ENCODE measurements at places on chromosomes 1 and 21. TPM values are rescaled to one million over a fixed set of nuclear protein-coding genes. Genes with fewer than 3 reads are reported as not detected.

The CGN gene
- 0.28 TPM for total RNA-seq

The FCRLB gene
- total RNA-seq, result 0.24 TPM

The CYP4A11 gene
- not detected for total RNA-seq

The GBP5 gene
- total RNA-seq, result 114 TPM

The IL22RA1 gene
- not detected for total RNA-seq

The ZYG11A gene
- not detected for total RNA-seq

The CBR3 gene
- total RNA-seq, result 1.8 TPM

- DNase-seq, result no peak
Observed at GRCh38 chr1:57122031-57122430, 156.2 kb upstream of the C8B start.

- no peak for DNase-seq
Observed at GRCh38 chr1:43945674-43946235, 995 bp upstream of the IPO13 start.

DNA sequence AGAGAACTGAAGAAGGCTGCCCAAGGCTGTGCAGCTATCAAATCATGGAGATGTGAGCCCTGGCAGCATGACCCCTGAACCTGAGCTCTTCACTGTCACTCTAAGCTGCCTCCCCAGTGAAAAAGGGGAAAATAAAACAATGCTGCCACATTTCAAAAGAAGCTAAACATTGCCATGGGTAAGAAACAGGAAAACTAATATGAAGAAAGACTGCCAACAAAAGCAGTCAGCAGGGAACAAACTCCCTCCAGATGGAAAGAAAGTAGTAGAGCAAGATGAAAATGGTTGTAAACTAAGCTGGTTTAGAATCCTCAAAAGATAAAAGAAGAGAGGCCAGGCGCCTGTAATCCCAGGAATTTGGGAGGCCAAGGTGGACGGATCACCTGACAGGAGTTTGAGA lies 36.2 kb upstream of the CSF1 start:
- DNase-seq, result no peak

GRCh38 chr1:14350197-14350596 lies 248.3 kb upstream of the KAZN start:
- DNase-seq, result no peak

DNA sequence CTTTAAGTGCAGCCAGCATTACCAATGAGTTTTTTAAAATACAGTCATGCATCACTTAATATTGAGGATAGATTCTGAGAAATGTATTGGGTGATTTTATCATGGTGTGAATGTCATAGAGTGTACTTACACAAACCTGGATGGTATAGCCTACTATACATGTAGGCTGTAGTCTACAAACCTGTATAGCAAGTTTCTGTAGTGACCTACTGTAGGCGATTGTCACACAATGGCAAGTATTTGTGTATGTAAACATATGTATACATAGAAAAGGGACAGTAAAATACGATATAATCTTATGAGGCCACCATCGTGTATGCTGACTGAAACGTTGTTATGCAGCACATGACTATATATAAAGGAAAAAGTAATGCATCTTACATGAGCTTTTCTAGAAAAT lies 48.2 kb downstream of the RPE65 start:
- DNase-seq, result no peak

- DNase-seq, result no peak
Observed at GRCh38 chr1:111837393-111837792, 81.7 kb downstream of the DDX20 start.

DNA sequence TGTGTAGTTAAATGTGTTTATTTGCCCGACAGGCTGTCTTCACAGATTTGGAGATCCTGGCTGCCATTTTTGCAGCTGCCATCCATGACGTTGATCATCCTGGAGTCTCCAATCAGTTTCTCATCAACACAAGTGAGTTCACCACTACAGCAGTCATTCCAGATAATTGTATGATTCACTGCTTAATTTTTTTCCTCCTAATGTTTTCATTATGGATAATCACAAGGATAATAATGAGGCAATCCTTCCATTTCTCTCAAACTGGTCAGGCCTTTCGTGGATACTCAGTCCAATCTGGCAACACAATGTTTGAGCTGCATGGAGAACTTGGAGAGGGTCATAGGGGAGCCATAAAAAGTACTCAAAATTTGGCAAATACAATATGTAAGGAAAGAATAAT lies 168.3 kb upstream of the SGIP1 start:
- DNase-seq, result no peak

GRCh38 chr1:12204140-12204539 lies 25.7 kb upstream of the VPS13D start:
- DNase-seq, result peak; percentile 37

- peak; percentile 31 for DNase-seq
Observed at GRCh38 chr1:154497026-154497806, 4.8 kb upstream of the TDRD10 start.

DNA sequence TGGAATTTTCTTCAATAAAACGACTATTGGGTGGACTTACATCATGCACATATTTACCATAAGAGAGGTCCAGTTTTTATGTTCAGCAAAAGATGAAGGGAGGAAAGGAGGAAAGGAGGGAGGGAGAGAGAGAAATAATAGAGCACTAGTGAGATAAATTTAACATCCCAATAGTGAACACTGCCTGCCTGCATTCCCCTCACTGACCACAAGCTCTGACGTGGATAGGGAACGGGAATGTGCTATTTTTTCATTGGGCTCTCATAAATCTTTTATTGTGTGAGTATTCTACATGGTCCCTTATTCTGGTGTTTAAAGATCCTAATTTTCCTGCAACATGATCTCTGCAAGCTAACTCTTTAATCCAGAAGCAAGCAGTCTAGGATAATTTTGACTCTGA lies 82.1 kb downstream of the TTC3 start:
- no peak for DNase-seq

- DNase-seq, result no peak
Observed at GRCh38 chr1:197781968-197782721, 6.9 kb upstream of the DENND1B start.

DNA sequence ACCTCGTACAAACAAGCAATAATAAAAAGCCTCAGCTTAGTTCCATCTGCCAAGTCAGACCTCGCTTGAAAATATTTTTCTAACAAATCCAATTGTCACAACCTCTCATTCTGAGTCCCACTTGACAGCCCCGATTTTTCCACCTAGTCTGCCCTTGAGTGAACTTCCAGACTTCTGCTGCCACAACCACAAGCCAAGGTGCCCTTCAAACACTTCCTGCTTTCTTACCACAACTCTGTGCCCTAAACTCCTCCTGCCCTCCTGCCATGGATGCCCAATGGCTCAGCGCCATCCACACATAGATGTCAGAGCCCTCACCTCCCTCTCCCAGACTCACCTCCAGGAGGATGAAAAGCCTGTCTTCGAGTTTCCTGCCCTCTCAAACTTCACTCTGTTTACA lies 3.9 kb downstream of the TMPRSS2 start:
- no peak for DNase-seq

- no peak for DNase-seq
Observed at GRCh38 chr1:86754265-86754974, 50.0 kb downstream of the SH3GLB1 start.

- no peak for DNase-seq
Observed at GRCh38 chr1:53869454-53870117, 20.0 kb downstream of the YIPF1 start.

DNA sequence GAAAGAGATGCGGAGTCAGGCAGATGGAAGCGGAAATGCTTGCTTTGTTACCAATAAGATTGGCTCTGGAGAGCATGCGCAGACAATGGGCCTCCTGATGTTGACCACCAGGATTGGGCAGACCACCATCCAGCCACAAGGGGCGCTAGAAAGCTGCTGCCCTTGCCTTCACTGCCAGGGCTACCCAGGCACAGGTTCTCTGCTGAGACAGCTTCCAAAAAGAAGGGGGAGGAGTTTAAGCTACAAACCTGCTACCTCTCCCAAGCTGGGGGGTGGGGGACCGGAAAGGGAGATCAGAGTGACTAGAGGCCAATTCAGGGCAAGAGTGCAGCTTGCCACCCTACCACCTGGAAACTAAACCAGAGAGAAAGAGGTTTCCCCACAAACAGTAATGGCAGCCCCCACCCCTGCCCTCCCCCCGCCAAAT lies 369.7 kb downstream of the RRAGC start:
- DNase-seq, result no peak

DNA sequence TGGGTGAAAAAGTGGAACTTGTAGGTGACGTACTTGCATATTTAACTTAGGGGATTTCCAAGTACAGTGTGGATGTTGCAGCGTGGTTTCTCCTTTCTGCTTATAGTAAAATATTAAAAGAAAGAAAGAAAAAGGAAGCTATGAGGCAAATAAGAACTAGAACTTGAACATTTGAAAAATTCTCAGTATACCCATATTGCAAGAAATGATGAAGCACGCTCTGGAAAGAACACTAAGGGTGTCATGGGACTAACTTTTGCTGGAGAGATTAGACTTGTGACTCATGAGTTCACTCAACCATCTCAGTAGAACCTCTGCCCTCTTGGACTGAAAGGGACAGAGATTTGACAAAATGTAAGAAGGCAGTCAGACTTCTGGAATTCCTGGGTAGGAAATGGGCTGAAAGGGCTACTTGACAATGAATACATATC lies 704.5 kb upstream of the ADGRL4 start:
- no peak for DNase-seq

GRCh38 chr1:108695535-108695934 lies 3.4 kb downstream of the PRPF38B start:
- DNase-seq, result no peak

- no peak for DNase-seq
Observed at GRCh38 chr1:205236951-205237475, 9.3 kb downstream of the TMCC2 start.

DNA sequence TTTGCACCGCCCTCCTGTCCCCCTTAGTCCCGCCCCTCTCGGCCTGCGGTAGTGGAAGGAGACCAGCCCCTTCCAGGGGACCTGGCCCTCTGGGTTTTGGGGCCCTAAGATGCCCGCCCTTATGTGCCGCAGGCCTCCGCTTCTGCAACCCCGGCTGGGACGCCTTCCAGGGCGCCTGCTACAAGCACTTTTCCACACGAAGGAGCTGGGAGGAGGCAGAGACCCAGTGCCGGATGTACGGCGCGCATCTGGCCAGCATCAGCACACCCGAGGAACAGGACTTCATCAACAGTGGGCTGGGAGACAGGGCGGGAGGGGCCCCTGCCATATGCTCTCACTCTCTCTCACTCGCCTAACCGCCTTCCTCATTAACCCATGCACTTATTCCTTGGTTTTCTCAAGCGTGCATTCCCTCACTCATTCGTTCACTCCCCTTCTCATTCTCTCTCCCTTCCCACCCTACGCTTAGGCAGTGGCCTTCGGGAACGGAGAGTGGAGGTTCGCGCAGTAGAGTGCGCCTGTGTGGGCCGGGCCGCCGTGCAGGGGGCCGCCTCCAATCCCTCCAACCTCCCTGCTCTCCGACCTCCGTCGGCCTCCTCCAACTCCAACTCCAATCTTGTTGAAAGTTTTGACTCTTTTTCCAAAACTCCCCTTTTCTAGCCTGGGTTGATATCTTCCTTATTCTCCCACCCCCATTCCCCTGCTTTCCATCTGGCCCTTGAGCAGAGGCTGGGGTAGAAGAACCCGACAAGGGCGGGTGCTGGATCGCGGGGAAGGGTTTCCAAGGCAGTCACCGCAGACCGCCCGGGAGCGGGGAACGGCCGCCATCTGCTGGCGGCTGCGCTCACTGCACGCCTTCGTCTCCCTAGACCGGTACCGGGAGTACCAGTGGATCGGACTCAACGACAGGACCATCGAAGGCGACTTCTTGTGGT lies 15.2 kb downstream of the BCAN start:
- peak; percentile 52 for DNase-seq

- DNase-seq, result no peak
Observed at GRCh38 chr21:14740692-14741091, 194.6 kb upstream of the SAMSN1 start.

DNA sequence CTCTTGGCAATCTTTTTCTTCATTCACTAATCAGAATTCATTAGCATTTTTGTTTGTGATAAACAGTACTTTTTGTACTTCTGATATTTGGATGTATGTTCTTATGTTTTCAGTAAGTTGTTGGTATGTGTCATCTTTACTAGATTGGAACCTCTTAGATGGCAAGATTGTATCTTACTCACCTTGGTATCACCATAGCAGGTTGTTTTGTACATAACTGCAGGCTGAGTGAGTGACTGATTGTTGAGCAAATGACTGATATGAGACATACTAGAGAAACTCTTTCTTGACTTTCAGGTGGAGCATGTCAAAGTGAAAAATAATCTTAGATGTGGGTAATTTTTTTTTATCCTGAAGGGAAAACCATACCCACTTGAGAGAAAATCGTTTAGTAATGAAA lies 173.7 kb downstream of the CLEC20A start:
- no peak for DNase-seq

DNA sequence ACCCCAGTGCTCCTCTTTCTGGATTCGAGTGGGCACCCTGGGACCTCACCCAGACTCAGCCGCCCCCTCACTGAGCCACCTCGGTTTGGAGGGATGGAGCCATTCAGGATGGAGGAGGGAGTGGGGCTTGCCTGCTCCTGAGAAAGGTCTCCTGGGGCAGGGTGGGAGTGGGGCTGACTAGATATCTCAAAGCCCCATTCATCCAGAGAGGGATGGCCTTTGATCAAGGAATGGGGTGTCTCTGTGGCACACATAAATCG lies 10.1 kb upstream of the SPSB1 start:
- DNase-seq, result no peak

- no peak for DNase-seq
Observed at GRCh38 chr1:205927247-205927646, 16.0 kb downstream of the SLC26A9 start.

GRCh38 chr1:244199902-244200301 lies 148.8 kb downstream of the ZBTB18 start:
- no peak for DNase-seq

DNA sequence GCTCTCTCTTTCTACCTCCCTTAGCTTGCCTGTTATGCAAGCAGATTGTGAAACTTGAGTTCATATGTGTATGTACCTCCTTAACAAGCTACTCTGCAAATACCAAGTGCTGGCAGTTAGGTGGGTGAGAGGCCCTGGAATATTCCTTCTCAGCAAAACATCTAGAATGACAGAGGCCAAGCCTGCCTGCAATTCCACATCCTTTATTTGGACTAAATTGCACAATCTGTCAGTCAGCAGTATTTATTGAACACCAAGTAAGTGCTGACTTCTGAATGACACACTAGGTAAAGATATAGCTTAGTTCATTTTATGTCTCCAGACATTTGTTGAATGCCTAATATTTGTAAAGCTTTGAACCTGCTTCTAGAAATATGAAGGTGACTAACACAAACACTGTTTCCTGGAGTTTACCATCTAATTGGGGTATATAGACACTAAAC lies 87.5 kb downstream of the RGL1 start:
- no peak for DNase-seq

DNA sequence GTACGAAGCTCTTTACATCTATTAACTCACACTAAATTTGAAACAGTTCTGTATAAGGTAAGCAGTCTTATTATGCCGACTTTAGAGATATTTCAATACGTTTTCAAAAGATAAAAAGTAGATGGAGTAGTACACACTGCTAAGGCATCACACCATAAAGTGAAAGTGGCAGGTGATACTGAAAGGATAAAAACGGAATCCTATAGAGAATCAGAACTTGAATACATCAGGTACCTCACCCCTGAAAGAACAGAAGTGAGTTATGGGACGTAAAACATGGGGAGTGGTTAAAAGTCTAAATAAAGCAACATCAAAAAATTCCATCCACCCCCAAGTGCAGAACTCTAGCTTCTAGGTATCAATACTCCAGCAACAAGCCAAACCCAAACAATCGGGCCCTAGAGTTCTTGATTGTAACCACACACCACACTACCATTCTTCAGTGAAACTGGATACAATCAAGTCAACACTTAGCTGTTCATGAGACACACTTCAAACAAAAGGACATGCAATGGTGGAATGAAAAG lies 142.6 kb downstream of the SMYD3 start:
- no peak for DNase-seq

GRCh38 chr1:208279826-208280588 lies 35.8 kb upstream of the PLXNA2 start:
- DNase-seq, result no peak
